AG20443 (cell line): ENCODE measurements at places on chromosomes 5 and 9.

DNA sequence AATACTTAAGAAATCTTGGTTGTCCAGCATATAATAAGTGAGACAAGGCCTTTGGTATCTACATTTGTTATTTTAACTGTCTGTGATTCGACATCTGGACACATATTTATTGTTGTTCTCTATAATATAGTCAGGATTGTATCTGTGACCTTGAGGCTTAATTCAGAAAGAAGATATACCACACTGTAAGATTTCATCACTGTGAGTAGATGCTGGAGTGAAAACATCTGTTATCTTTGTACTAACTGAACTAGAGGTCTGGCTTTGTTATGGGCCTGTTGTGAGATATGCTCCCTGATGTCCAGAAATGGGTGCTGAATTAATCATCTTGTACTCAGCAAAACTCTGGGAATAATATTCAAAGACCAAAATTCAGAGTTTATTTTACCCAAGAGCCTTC is 148.5 kb downstream of the ISOC1 start:
- DNase-seq: no peak

GRCh38 chr9:88372103-88372654 is 16.1 kb upstream of the SPIN1 start:
- DNase-seq: no peak

DNA sequence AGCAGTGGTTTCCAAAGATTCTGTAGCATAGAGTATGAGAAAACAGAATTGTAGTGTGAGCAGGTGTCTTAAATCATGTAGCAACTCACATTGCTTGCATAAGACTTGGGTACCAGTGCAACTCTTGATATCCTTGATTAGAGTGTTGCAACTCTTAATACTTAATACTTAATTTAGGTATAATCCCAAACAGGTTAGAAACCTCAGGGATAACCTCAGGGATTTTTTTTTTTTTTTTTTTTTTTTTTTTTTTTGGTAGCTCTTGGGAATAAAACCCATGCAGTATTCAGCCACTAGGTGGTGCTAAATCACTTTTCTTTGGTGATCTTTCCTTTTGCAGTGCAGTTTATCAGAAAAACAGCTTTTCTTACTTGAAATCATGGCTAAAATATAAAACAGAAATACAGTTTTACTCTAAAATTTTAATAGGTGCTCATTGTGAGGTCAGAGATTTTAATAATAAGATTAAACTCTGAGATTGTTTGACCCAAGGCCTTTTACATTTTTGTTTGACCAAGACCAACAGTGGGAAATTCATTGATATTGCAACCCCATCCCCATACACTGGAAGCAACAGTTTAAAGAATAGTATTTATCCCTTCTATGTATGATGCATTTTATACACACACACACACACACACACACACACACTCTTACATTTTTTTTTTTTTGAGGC is 55.3 kb downstream of the ERAP1 start:
- peak; percentile 58 for DNase-seq

GRCh38 chr9:124730772-124731171 is 40.3 kb downstream of the NR6A1 start:
- no peak for DNase-seq

DNA sequence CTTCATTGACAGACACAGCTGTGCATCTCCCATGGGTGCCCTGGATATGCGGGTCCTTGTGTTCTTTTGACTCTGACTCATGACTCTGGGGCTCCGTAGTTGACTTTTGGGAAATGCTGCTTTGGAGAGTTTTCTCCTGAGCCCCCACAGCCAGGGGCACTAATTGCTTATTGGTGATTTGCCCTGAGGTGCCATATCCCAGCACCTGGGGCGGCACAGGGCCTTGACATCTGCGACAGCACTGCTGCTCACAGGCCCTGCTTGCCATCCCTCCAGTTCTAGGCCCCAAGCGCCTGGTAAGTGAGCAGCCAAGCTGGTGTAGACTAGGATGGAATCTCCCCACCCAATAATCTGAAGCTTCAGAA is 75.1 kb downstream of the AMBP start:
- DNase-seq: no peak

DNA sequence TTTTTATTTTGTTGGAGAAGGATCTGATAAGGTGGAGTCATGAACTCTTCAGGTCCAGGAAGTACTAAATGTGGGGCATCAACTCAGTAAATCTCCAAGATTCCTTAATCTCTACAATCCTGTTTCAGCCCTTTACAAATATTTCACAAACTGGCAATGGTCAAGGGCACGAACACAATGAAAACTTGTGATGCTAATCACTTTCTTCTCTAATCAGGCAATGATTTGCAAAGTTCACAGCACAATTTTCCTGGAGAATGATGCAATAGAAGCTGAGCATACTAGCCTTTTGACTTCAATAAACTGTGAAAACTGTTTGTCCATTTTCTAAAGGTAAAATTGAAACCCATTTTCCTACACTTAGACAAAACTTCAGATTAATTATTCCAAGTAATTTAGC is 16.9 kb downstream of the GDF9 start:
- DNase-seq: no peak

DNA sequence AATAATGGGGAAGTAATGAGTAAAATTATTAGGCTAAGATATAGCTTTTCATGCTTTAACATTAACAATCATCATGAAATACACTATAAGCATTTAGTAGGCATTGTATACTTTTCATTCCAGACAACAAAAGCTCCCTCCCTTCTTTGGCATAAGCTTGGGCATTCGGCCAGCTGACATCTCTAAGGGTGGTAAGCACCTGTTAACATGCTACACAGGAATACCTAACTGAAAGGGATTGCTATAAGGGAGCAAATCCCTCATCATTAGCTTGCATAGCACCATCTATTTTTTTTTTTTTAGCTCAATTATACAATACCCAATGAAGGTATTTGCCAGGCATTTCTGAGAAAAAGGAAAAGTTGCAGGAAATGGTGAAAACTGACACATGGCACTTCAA is 16.6 kb downstream of the STRBP start:
- DNase-seq: no peak

DNA sequence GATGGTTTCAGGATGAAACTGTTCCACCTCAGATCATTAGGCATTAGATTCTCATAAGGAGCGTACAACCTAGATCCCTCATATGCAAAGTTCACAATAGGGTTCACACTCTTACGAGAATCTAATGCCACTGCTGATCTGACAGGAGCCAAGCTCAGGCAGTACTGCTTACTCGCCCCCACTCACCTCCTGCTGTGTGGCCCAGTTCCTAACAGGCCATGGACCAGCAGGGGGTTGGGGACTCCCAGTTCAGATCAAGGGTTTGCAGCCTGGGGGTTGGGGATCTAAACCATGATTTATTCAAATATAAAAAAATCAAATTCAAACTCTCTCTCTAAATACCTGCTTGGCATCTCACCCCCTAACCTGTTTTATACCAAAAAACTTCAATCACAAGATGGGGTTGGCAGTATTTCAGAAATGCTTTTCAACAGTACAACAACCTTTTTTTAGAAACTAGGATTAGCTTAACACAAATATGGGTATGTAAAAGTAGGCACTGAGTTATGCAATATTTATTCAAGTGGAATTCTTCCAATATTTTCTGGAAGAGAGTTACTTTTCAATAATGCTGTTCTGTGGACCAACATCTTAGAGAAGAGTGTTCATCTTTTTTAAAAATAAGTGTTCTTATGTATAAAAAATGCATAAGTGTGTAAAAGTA is 30.1 kb upstream of the SLC12A2 start:
- no peak for DNase-seq

GRCh38 chr5:96663608-96664007 is 1.4 kb downstream of the CAST start:
- no peak for DNase-seq

DNA sequence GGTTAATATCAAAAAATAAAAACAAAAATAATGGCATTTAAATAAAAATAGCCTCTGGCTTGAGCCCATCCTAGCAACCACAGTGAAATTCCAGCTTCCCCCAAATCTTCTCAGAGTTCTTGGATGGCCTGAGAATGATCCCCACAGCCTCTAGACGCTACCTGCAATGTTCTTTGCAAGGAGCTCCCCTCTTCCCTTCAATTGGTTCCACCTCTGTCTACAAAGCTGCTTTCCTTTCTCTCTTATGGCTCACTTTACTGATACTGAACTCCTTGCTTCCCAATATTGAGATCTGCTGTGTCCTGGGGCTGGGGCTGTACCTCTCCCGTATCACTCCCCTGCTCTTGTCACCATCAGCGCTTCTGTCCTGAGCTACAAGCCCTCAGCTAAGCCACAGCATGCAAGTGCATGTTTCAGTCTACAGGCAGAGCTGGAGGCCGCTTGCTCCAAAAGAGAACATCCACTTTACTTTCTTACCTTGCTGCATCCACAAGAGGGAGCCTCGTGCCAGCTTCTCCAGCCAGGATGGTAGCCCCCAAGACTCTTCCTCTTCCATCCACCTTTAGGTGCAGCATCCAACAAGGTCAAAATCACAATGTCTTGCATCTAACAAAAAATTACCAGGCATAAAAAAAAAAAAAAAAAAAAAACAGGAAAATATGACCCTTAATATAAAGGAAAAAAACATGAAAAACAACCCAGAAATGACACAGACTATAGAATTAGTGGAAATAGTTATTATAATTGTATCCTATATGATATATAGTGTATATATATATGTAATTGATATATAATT is 57.4 kb upstream of the PRSS3 start:
- peak; percentile 68 for DNase-seq

GRCh38 chr5:56520986-56521730 is 288.0 kb upstream of the ANKRD55 start:
- DNase-seq: no peak

- DNase-seq: no peak
These were observed 74.8 kb downstream of the STK32A start for GRCh38 chr5:147309621-147310020.

GRCh38 chr9:34664281-34665066 is 2.0 kb upstream of the CCL27 start:
- peak; percentile 84 for DNase-seq

DNA sequence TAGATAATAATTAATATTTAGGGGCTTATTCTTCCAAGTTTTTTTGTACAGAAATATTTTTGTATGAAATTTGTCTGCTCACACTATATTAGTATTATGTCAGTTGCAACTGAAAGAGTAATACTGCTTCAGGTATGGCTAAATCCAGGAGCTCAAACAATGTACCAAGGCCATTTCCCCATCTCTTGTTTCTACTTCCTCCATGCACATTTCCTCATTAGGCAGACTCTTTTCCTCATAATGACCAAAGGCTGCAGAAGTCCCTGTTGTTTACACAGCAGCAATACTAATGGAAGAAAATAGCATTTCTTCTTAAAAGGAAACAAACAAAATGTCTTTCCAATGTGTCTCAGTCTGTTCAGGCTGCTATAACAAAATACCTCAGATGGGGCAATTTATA is 9.2 kb upstream of the OTULINL start:
- no peak for DNase-seq

DNA sequence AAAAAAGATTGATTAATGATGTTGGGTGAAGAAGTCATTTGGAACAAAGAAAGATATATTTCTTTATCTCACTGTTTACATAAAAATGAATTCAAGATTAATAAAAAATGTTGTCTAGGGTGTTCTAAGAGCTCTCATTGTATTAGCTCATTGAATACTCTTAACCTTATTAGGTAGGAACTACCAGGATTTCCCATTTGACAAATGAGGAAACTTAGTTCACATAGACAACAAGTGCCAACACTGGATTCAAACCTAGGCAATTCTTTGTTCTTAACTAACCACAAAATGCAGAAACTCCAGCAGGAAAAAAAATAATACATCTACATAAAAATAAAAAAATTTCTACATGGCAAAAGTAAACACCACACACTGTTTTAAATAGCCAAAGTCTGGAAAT is 175.8 kb downstream of the RAPGEF6 start:
- no peak for DNase-seq

- peak; percentile 6 for DNase-seq
These were observed 41.1 kb upstream of the NEK6 start for GRCh38 chr9:124216474-124217176.

DNA sequence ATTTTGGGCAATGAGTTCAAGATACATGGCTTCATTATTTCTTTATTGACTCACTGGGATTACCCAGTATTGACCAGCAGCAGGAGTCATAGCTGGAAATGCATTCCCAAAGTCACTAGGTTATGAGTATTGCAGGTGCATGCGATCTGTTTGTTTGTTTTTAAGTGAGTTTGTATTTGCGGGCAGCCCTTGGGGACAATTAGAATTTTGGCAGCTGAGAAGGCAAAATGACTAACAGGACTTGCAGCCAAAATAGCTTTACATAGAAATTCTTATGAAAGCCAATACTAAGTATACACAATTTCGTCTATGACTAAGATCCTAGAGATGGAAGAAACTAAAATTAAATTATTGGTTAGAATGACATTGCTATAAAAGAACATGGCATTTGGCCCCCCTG is 18.1 kb upstream of the RGMB start:
- DNase-seq: peak; percentile 32

DNA sequence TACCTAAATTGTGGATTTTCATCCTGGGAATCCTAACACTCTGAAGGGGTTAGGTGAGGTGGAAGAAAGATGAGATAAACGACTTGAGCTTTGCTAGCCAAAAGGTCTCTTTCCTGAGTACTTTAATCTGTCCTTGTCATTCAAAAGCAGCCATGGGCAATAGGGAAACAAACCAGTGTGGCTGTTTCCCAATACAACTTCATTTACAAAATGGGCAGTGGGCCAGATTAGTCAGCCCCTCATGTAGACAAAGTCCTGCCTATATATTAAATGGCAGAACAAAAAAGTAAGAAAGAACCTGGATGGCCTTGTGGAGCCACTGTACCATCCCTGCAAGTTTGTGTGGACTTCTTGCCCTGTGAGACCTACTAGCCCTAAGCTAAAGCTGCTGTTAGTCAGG is 51.0 kb upstream of the NFIL3 start:
- DNase-seq: no peak

GRCh38 chr9:94593459-94594345 is at the start of gene FBP2:
FBP2 (minus strand) TSS chr9:94593824; CDS start chr9:94593726, 98 bp downstream.
- no peak for DNase-seq

DNA sequence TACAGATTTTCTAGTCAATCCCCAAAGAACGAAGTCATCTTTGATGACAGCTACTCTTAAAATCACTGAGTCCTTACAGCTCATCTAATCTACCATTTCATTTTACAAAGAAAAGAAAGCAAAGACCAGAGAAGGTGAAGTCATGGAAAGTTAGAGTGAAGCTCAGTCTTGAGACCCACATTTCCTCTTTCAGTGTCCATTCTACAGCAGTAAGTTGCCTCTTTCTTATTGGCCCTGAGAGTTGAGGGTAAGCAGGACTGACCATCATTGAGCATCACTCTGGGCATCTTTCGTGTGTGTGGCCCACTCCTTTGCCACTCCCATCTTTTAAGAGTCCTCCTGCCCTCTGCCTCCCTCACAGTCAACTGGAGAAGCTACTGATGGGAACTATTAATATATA is 251.8 kb upstream of the NR4A3 start:
- DNase-seq: no peak

DNA sequence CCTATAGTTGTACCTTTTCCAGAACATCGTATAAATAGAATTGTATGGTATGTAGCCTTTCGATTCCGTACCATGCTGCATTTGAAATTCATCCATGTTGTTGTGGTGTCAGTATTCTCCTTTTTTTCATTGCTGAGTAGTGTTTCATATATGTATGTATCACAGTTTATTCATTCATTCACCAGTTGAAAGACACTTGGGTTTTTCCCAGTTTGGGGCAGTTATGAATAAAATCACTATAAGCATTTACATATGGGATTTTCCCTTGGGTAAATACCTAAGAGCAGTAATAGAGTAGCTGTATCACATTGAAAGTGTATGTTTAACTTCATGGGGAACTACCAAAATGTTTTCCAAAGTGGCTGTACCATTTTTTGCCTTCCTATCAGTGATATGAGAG is 16.1 kb upstream of the FKTN start:
- no peak for DNase-seq

- peak; percentile 82 for DNase-seq
These were observed 438 bp downstream of the SOX30 start for GRCh38 chr5:157651623-157652376.
